Stimulated activated effector memory CD8-positive, alpha-beta T cell treated with anti-CD3 and anti-CD28 coated beads, Interleukin-12 subunit alpha, Interleukin-12 subunit beta, amount 100 ng/mL, for 72 hours (primary cell): ENCODE measurements at places on chromosomes 12 and 14.

- no peak for DNase-seq
Observed at GRCh38 chr12:69698769-69699540, at the start of gene BEST3. BEST3 (minus strand) TSS chr12:69699303; CDS start chr12:69697798, 1,505 bp downstream.

GRCh38 chr14:69973846-69974245 is 94.6 kb downstream of the SMOC1 start:
- no peak for DNase-seq

DNA sequence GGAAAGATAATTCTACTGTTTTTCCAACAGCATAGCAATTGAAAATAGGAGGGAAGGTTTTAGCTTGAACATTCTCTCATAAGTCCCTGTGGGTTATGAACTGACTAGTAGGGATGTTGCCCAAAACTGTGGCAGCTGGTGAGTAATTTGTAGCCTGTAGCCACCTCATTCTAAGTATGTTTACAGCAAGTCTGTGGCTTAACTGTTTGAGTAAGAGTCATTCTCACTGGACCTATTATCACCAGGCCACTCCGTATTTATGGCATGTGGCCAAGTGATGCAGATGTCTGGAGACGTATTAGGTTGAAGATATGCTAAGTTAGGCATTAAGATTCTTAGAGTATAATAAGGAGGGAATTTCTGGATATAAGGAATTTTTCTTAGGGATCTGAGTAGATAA is 458.3 kb downstream of the ETNK1 start:
- DNase-seq: no peak

DNA sequence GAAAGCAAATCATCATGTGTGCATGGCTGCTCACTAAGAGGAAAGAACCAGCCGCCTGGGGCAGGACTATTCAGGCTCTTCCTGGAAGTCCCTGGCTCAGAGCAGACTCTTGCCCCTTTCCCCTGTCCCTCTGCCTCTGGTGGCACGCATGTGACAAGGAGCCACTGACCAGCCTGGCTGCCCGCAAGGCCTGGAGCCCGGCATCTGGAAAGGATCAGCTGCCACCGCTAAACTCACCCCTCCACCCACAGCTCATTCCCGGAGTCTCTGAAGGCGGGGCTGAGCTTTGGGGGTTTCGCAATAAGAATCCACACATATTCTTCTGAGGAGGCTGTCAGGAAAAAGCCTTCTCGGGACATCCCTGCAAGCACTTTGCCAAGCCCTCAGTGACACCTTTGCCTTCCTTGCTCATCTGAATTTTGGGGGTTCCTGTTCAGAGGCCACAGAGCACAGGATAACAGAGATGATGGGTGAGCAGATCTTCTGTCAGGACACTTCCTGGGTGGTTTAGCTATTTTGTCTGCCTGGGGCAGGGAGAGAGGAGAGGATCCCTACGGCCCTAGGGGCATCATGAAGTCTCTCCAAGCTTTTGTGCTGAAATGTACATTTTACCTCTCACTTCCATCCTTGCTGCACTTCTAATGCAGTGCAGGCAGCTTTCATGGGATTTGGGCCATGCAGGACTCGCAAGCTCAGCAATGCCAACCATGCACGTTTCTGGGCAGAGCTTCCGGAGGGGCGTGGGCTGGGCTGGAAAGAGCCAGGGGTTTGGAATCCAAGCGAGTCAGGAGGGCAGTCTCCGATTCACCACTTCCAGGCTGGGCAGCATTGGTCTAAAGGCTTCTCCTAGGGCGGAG is 124.8 kb upstream of the MAP1LC3B2 start:
- DNase-seq: no peak

DNA sequence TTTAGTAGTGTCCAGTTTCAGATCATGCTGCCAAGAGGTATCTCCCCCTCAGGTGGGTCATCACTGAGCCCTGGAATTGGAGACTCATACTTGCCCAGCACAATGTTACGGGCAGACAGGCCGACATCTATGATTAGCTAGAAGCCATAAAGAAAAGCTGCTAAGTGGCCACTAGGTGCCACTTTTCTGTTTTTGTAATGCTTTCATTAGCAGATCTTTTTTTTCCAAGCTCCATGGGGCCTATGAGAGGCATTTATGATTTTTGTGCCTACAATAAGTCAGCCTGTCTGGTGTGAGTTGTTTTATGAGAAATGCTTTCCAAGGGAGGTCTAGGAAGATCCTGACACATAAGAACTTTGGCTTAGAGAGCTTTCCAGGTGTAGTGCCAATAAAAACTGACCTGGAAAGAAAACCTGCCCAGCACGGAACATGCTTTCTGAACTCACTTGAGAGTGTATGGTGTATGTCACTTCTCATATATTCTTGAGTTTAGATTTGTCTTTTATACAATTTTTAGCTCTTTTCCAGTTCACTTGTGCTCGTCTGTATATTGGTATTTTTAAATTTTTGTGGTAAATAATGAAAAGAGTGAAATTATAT is 21.8 kb upstream of the SMCO2 start:
- DNase-seq: no peak

DNA sequence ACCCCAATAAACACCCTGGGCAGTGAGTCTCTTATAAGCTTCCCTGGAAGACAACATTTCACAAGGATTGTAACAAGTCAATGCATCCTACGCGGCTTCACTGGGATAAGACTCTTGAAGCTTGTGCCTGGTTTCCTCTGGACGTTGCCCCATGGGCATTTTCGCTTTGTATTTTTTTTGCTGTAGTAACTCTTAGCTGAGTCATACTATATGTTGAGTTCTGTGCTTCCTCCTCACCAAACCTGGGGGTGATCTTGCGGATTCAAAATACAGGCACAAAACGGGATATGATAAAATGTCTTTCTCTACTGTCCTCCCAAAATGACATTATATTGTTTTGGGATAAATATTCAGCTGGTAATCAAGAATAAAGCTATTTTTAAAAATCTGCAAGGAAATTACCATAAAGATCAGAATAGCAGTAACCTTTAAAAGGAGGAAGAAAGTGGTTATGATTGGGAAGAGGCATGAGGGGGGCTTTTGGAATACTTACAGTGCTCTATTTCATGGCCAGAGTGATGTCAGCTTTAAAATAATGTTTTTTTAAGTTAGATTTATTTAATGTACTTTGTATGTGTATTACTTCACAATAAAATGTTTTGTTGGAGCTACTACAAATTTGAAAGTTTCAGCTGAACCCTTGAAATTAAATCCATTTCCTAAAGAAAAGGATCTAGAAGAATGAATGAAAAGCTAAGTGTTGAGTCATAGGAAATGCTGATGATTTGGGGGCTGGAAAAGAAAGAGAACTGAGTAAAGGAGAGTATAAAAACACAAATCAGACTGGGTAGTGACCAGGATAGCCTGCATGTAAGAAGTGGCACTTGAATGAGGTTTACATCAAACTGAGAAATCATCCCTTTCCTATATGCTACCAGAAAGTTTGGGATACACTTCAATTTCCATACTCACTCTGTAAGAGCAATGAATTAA is 14.7 kb downstream of the BTBD7 start:
- DNase-seq: no peak

GRCh38 chr12:65209655-65210043 is 40.3 kb downstream of the LEMD3 start:
- no peak for DNase-seq

- no peak for DNase-seq
Observed at GRCh38 chr14:35438910-35439713, 34.6 kb upstream of the NFKBIA start.

DNA sequence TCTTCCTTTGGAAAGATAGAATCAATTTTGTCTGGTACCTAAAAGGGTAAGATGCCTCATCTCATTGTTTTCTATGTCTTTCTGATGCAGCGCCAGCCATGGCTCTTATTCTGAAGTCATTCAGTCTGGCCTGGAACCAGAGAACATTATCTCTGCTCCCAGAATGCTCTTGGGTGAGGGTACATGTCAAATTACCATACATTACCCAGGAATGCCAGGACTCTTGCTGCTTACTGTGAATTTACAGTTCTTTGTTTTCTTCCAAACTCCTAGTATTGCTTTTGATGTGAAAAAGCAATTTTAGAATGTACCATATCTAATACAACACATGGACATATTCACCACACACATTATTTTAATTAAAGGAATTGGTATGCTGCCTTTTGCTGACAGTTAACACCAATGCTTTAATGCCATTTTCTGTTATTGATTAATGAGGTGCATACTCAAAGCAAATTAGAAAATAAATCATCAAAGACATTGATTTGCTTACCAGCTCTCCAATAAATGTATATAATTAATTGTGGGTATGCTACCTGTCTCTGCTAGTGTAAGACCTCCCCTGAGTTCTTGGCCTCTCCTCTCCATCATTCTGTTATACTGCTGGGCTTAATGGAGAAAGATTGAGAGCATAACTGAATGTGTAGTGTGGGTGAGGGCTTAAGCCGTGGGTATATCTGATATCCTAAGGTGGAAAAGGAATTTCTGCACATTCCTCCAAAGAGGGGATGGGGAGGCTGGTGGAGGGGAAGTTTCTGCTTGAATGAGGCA is 337.7 kb downstream of the C12orf75 start:
- DNase-seq: no peak

DNA sequence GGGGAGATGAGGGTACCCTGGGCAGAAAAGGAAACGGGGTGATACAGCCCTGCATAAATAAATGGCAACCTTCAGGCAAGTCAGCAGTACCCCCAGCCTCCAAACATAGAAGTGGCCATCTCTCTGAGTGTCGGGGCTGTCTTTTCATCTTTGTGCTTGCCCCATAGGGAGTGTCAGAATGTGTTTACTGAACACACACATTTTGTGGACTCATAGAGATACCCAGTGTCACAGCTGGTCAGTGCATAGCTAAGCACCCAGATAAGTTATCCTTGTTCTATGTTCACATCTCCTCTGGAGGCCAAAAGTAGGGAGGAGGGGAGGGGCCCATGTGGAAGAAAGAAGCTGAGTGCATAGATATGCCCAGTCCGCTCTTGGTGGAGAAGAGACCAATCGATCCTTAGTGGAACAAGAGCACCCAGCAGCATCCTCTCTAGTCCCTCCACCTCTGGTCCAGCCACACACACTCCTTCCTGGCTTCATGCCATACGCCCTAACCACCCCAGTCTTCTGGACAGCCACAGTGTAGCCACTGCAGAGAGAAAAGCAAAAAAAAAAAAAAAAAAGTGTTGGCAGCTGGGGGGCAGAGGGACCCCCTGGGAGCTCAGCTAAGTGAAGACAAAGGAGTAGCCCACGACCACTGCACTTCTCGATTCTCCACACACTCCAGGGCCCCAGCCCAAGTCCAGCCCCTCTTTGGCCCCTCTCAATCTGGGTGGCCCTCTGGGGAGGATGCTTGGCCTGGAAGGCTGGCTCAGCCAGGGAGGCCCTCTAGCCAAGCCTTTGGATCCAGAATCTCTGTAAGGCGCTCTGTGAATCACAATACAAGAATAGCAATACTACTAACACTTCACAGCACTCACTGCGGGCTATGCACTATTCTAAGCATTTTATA is 2.6 kb downstream of the ITGA7 start:
- DNase-seq: no peak

- no peak for DNase-seq
Observed at GRCh38 chr12:64518396-64518795, 66.5 kb downstream of the TBK1 start.
